ENCODE measurements at places on chromosomes 12 and 14. TPM values are rescaled to one million over a fixed set of nuclear protein-coding genes. Genes with fewer than 3 reads are reported as not detected.

GRCh38 chr14:77100961-77101360 is 2.9 kb downstream of the CIPC start:
- DNase-seq: no peak

DNA sequence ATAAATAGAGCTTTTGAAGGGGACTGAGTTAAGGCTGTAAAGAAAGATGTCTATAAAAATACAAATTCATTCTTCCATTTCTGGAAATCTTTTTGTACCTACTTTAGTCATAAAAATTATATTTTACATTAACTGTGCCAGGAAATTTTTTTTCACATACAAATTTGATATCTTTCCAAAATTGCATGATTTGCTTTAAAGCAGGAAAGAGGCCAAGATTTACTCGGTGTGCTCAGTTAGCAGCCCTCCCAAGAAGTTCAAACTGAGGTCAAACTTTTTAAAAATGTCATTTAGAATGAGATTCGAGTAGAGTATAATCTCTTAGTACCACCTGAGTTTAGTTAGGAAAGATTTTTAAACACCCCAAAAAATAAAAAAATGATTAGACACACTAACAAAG is 173.2 kb upstream of the GRIP1 start:
- DNase-seq: no peak

GRCh38 chr14:105072892-105073719 is 7.9 kb upstream of the GPR132 start:
- no peak for DNase-seq

DNA sequence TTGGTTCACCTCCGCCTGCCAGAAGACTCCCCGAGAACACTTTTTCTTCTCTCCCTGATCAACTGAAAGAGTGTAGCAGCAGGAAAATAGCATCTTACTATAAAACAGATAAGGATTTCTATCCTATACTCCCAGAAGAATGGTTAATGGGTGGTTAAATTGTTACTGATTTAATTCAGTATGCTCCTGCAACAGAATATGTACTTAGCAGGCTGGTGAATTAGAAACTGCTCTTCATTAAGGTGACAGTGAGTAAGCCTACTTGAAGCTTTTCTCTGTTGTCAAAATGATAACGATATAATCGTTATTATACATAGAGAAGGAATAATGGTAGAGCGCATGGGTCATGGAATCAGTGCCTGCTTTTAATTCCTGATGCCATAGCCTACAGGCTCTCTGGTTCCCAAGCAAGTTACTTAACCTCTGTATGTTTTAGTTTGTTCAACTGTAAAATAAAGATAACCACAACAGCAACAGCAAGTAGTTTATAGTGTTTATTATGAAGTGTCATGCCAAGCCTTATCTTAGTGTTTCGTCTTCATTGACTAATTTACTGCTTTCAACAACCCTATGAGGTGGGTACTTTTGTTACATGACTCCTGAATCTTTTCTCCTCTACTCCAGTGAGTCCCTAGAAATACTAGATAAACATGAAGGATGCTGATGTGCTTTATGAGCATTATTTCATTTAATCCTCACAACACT is 392.6 kb downstream of the CCDC91 start:
- no peak for DNase-seq

GRCh38 chr14:53192052-53192760 is 39.1 kb upstream of the DDHD1 start:
- no peak for DNase-seq

DNA sequence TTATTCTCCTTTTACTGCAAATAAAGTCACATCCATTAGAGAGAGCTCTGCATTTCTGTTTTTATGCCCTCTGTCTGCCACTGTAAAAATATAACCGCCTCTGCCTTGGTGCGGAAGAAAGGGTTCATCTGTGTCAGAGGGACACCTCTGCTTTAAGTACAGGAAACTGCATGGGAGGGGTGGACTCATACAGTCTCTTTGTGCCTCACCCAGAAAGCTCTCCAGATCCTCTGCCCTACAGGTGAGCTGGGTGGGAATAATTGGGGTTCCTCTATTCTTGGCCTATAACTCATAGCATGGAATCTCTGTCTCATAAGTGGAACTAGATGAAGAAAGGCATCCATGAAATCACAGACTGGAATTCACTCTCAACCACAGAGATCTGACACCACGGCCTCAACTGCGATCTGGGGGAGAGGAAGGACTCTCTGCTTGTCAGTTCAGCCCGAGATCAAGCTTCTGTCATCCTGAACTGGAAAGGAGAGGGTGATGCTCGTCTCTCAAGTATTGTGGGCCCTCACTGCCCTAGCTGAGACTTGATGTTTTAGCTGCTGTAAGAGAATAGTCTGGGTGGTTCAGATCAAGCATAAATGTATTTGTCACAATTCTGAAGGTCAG is 702.3 kb downstream of the TMEM121 start:
- no peak for DNase-seq

The TMEM233 gene
- total RNA-seq: 0.11 TPM

The C14orf180 gene
- 59.5 TPM for total RNA-seq
